Right ventricle myocardium superior (tissue), 1 donor: ENCODE measurements at places on chromosomes 6 and 20. TPM values are rescaled to one million over a fixed set of nuclear protein-coding genes. Genes with fewer than 3 reads are reported as not detected.
A peak's percentile ranks its signal among the peaks of the same experiment; 100 is the strongest.

The RSPO4 gene
- not detected for total RNA-seq

The SLC17A9 gene
- total RNA-seq = 0.73 TPM

DNA sequence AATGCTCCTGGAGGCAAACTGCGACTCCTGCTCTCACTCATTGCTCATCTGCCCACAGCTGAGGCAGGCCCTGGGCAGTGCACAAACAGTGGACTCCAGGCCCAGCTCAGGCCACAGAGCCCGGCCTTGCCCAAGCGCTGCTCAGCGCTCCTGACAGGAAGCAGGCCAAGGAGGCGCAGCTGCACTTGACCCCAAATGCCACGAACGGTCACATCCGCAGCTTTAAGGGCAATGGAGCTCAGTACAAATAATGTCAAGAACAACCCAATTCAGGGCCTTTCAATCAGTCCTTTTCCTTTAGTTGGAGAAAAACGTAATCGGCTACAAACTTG is 33.8 kb downstream of the RRBP1 start:
- peak; percentile 70 for DNase-seq

DNA sequence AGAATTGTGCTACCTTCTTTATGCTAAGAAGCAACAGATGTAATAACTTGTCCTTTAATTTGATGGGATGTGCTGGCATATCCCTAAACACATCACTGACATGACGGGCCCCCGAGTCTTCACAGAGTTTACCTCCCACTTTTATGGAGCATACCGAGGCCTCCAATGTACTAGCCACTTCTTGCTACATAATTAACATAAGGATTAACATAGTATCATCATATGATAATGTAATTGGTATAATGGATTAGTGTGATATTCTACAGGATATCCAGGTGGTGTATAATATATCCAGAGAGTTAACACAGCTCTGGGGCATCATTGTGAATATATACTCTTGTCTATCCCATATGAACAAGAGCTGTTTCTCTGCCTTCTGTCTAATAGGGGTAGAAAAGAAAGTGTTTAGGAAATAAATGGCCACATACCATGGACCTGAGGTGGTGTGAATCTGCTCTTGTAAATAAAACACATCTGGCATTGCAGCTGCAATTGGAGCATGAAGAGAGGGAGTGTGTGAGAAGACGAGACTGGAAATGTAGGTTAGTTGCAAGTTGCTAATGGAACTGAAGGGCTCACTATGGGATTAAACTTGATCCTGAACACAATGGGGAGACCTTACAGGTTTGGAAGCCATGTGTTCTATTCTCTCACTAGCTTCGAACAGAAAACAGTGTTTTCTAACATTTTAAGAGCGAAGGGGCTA is 102.3 kb downstream of the IYD start:
- DNase-seq = no peak

The EYA4 gene
- 20.4 TPM for total RNA-seq

GRCh38 chr20:33837096-33837830 is 26.1 kb downstream of the CHMP4B start:
- no peak for DNase-seq

GRCh38 chr6:39804466-39805065 is 12.4 kb downstream of the DAAM2 start:
- no peak for DNase-seq
